ENCODE measurements at places on chromosomes 7 and 10.
A peak's percentile ranks its signal among the peaks of the same experiment; 100 is the strongest.

- no peak for DNase-seq
Measured at GRCh38 chr10:69904533-69904932, 102.8 kb downstream of the COL13A1 start.

- DNase-seq, result no peak
Measured at GRCh38 chr7:28983396-28984190, 25.5 kb upstream of the TRIL start.

GRCh38 chr7:2575733-2576340 lies 17.1 kb downstream of the IQCE start:
- no peak for DNase-seq

- peak; percentile 48 for DNase-seq
Measured at GRCh38 chr7:65722361-65722792, 150.5 kb upstream of the VKORC1L1 start.

DNA sequence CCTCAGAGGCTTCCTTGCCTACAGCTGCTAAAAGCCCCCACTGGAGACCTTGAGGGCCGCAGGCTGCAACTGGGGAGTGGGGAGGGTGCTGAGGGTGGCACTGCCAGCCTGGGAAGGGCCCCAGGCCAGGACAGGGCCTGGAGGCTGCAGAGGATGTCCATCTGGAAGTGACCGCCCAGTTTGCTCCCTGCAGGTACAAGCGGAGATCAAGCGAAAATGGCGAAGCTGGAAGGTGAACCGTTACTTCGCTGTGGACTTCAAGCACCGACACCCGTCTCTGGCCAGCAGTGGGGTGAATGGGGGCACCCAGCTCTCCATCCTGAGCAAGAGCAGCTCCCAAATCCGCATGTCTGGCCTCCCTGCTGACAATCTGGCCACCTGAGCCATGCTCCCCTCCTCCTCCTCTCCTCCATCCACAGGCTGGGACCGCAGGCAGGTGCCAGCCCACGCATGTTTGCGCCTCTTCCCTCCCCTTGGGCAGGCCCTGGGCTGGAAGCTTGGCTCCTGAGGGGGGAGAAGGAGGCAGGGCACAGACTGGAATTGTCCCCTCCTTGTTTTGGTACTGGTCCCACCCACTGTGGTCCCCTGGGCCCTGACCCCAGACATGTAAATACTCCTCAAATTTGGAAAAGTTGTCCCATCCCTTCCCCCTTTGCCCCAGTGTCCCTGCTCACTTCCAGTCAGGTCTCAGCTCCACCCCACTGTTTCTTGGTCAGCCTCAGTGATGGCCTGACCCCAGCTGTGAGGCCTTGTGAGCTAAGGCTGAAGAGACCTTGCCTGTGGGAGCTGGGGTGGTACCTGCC lies 54.4 kb downstream of the ADCYAP1R1 start:
- no peak for DNase-seq

DNA sequence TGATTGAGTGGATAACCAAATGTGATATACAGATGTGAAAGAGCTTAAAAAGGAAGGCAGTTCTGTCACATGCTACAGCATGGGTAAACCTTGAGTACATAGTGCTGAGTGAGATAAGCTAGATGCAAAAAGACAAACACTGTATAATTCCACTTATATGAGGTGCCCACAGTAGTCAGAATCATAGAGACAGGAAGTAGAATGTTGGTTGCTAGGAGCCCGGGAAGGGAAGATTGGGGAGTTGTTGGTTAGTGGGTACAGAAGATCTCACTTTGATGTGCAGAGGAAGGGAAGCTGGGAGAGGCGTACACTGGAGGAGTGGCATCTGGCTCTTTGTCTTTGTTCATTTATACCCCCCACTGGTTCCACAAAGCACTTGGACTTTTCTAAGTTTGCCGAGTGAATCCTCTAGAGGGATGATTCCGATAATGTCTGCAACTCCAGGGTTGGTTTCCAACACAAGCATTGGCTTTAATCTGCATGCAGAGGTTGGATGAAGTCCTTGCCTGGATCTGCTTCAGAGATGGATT lies 39.5 kb downstream of the TSPAN14 start:
- no peak for DNase-seq

GRCh38 chr10:104127411-104127810 lies 5.4 kb downstream of the SFR1 start:
- no peak for DNase-seq

DNA sequence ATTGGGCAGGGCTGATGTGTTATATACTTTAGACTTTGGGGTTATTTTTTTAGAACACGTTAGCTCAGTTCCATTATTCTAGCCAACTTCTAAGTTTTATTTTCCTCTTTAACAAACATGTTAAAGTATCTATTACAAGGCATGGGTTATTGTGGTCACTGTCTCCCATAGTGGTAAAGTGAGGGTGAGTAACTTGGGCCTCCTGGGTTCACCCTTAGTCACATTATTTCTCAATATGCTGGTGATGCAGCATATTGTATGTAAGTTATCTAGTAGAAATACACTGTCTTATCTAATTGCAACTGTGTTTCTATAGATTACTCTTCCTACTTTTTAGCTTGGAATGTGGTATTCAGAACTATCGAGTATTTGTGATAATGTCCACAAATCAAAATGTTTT lies 65.9 kb downstream of the BBS9 start:
- DNase-seq, result no peak

DNA sequence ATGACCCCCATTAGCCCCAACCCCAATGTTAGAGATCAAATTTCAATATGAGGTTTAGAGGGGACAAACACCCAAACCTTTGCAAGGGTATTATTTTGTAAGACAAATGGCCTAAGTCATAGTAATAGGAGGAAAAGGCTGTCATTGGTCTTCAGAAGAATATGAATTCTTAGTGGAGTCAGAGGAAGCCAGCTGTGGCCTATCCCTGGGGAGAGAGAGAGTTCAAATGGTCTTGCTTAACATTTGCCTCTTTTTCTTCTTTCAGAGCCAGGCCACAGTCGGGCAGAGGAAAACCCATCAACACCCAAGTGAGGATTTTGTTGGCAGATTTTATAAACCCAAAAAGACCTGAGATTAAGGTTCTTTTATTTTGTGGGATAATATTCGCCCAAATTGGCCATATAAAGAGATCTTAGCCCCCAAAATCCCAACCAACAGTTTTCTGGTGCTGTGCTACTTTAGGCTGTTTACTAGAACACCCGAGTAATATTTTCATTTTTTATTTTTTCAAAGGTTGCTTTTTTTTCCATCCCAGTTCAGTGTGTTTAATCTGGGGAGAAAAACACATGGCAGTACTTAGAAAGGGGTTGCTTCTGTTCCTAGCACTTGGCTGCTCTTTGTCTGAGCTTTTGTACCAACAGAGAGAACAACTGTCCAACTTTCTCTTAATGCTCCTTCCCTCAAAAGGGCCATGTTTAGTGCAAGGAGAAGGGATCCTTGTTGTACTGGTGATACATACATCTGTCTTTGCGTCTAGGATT lies 26.8 kb upstream of the ARMC3 start:
- no peak for DNase-seq
